Psoas muscle (tissue), 8 donors: ENCODE measurements at places on chromosomes 1 and 21. TPM values are rescaled to one million over a fixed set of nuclear protein-coding genes. Genes with fewer than 3 reads are reported as not detected.

- DNase-seq: peak; percentile 50
These were observed 16.1 kb downstream of the AKR1A1 start for GRCh38 chr1:45566722-45567121.

DNA sequence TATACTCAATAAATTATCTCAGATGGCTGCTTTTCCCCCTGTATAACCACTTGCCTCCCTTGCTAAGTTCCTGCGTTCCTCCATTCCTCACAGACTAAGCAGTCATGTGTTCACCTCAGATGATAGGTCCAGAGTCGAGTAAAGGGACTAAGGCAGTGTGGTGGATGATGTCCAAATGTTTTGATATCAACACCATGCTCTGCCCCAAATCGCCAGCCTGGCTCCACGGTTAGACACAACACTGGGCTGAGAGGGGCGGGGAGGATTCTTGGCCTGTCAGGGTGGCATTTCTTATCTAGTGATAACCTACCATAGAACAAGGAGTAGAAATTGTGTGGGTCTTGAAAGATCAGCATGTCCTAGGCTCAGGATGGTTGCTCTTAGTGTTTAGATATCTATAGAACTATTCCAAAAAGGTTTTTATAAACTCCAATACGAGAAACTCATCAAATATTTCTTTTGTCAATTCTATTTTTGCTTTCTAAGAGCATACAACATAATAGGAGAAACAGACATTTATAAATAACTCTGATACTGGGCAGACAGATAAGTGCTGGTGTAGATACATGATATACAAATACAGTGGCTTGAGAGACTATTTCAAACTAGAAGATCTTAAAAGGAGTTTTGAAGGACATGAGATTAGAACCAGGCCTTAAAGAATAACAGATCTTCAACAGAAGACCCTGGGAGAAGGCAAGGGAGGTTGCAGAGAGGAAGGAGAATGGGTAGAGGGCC, 21.5 kb downstream of the GJA5 start:
- DNase-seq: no peak

The TMCO4 gene
- 2.5 TPM for total RNA-seq

DNA sequence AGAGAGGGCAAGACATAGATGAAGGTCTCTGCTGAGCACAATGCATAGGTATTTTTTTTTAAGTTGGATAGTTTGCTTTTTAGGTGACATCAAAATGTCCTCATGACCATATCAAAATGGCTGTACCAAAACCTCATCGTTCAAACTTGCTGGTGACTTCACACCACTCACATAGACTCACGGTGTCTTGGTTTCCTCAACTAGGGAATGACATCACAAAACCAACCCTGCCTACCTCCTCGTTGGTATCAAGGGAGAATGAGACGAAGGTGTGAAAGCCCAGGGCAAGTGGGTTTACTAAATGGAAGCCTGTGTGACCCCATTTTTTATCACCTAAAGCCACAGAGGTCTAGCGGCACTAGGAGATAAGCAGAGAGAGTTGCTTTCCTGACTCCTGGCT, 1.6 kb downstream of the PIGR start:
- no peak for DNase-seq

DNA sequence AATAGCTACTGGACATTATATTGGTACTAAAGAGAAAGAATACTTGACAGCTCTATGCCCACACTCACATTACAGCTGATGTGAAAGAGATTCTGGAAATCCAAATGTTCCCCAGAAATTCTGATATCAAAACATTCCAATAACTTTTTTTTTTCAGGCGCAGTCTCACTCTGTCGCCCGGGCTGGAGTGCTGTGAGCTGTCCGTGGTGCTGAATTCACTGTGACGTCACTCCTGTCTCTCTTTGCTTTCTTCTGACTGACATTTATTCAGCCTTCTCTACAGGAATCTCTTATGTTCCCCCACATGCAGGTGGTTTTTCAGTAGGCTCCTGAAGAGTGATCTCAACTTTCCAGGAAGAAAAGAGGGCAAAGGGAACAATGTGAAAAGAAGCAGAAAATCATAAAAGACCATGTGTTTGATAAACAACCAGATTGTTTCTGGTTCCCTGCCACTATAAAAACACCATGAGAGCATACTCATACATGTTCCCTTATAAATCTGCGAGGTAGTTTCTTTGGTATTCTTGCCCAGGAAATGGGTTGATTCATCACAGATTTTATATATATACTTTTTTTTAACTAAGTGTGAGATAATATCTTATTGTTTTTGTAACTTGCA, 6.2 kb downstream of the S100A7A start:
- DNase-seq: peak; percentile 75

GRCh38 chr1:206693029-206693428, 8.3 kb downstream of the MAPKAPK2 start:
- DNase-seq: peak; percentile 87
